ENCODE measurements at places on chromosomes 16 and 17.

DNA sequence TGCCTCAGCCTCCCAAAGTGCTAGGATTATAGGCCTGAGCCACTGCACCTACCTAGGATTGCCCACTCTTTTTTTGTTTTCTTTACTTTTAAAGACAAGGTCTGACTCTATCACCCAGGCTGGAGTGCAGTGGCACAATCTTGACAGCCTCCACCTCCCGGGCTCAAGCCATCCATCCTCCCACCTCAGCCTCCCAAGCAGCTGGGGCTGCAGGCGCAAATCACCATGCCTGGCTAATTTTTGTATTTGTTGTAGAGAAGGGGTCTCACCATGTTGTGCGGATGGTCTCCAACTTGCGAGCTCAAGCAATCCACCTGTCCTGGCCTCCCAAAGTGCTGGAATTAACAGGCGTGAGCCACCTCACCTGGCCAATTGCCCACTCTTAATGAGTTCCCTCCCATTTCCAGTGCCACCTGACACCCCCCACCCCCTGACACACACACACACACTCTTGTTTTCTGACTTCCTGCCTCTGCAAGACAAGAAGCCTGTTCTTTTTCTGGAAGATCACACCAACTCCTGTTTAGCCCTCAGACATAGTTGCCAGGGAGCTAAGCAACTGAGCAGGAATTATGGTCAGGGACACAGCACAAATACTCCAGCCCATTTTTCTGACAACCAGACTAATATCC is 2.6 kb downstream of the OVCA2 start:
- DNase-seq, result no peak

- DNase-seq, result no peak
Observed at GRCh38 chr17:33970279-33970678, 284.8 kb upstream of the CCL2 start.

GRCh38 chr17:6674586-6674985 is 23.0 kb downstream of the C17orf100 start:
- DNase-seq, result no peak

- no peak for DNase-seq
Observed at GRCh38 chr16:76194616-76195015, 82.6 kb upstream of the CNTNAP4 start.

DNA sequence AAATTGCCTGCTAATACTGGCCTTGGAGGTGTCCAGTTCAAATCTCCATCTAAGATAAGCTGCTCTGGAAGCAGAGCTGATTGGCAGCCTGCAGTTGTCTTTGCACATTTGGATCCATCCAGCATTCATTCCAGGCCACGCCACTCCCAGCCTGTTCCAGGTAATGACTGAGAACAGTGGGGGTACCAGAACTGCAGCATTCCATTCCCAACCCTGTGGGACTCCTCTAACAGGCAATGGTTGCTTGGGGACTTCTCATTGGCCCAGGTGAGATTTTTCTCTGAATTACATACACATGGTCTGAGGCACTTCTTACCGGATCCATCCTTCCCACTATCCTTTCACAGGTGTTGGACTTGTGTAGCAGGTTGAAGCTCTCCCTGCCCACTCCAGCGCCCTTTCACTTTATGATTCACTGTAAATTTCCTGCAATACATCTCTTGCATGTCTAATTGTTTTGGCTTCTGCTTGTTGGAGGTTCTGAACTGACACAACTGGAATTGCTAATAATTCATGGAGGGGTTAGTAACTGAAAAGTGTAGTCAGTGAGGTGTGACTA is 206.1 kb upstream of the ZFHX3 start:
- no peak for DNase-seq

DNA sequence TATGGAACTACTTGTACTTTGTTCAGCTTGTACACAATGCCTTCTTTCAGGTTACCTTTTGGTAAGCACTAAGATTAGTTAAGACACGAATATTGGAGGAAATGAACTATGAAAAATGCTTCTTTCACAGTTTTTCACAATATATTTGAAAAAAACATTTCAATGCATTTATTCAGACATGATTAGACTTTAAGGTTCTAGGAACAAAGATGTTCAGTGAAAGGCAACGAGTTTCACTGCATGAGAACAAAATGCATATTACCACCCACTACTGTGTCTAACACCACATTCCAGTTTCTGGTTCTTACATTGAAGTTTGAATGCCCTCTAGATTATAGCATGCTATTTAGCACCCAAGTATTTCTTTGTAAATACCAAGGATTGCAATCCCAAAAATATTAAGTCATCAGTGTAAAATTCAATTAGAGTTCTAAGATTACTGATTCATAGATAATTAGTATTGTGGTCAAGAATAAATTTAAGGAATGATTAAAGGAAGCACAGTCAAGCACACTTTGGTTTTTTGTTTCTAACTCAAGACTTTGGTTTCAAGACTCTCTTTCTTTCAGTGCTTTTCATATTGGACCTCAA is 261.7 kb downstream of the CEP112 start:
- no peak for DNase-seq

GRCh38 chr16:49659356-49659755 is 196.6 kb downstream of the ZNF423 start:
- no peak for DNase-seq

GRCh38 chr16:53458635-53459034 is 24.4 kb downstream of the RBL2 start:
- no peak for DNase-seq
